ENCODE measurements at places on chromosomes 16 and 17. TPM values are rescaled to one million over a fixed set of nuclear protein-coding genes. Genes with fewer than 3 reads are reported as not detected.

The CMC2 gene
- total RNA-seq: 43.2 TPM

The ZNF768 gene
- total RNA-seq: 24.0 TPM

The KRT40 gene
- not detected for total RNA-seq

The INPP5K gene
- total RNA-seq: 42.2 TPM

The C16orf54 gene
- not detected for total RNA-seq

The KRTAP2-1 gene
- not detected for total RNA-seq

The CFAP52 gene
- 1.3 TPM for total RNA-seq

The KRT36 gene
- not detected for total RNA-seq

The RBFOX1 gene
- total RNA-seq: not detected

The SLC35G6 gene
- total RNA-seq: not detected

The TBC1D3 gene
- not detected for total RNA-seq

The SOST gene
- not detected for total RNA-seq

The ESRP2 gene
- total RNA-seq: 13.9 TPM

The SCGB1C2 gene
- not detected for total RNA-seq

The USP6 gene
- total RNA-seq: not detected

The GPR142 gene
- not detected for total RNA-seq

All from renal cortical epithelial cell (primary cell).